NCI-H1092 (cell line): ENCODE measurements at places on chromosomes 16 and 17.

DNA sequence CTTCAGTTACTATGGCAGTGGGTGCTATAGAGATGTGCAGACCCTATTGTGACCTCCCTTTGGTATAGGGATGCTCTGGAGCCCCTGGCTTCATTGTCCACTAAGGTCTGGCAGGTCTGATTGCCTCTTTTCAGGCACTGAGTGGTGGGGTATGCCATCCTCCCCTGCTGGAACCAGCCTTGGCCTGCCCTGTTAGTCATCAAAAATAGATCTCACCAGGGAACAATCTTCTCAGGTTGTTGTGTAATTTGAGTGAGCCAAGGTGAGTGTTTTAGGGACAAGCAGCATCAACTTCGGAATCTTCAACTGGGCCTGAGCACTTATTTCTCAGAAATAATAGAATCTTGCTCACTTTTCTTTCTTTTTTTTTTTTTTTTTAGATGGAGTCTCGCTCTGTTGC is 19.6 kb downstream of the HMOX2 start:
- no peak for DNase-seq

DNA sequence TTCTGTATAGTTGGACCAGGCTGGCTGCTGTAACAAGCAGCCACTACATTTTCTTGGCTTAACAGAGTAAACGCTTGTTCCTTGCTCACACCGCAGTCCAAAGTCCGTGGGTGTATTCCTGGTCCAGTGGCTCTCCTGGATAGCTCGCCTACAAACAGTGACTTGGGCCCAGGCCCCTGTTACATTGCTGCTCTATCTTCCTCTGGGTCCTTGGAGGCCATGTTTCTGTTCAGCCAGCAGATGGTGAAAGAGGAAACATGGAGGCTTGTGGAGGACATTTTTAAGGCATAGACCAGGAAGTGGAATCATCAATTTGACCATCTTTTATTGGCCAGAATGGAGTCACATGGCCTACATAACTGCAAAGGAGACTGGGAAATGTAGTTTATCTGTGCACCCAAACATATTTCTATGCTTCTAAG is 55.1 kb downstream of the ATP2C2 start:
- DNase-seq: no peak

- DNase-seq: no peak
Observed at GRCh38 chr17:4690745-4691144, 13.2 kb downstream of the PELP1 start.

- DNase-seq: no peak
Observed at GRCh38 chr17:76688165-76688622, 22.6 kb downstream of the MXRA7 start.

- no peak for DNase-seq
Observed at GRCh38 chr17:3613124-3613523, 3.9 kb upstream of the TRPV1 start.

DNA sequence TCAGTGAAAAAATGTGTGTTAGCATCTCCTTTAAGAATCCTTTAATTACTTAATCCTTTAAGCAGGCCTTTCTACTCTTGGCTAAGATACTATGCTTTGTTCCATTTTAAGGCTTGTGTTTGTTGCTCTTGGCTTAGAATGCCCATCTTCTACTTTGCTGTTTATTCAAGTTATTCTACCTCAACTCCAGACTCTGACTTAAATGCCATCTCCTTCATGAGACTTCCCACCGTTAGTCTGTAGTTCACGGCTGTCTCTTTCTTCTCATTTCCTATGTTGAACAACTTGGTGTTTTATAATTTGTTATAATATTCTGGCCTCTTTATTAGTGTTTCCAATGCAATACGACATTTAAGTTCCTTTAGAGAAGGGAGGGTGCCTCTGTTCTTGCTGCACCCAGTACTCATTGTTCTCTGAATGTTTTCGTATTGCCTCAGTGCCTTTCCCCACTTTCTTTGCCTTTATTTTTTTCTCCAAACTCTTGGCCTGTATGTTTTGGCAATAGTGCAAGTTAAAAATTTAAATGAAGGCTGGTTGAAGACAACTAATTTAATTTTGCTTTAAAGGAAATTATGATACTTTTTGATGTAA is 6.1 kb upstream of the KRT10 start:
- DNase-seq: no peak

DNA sequence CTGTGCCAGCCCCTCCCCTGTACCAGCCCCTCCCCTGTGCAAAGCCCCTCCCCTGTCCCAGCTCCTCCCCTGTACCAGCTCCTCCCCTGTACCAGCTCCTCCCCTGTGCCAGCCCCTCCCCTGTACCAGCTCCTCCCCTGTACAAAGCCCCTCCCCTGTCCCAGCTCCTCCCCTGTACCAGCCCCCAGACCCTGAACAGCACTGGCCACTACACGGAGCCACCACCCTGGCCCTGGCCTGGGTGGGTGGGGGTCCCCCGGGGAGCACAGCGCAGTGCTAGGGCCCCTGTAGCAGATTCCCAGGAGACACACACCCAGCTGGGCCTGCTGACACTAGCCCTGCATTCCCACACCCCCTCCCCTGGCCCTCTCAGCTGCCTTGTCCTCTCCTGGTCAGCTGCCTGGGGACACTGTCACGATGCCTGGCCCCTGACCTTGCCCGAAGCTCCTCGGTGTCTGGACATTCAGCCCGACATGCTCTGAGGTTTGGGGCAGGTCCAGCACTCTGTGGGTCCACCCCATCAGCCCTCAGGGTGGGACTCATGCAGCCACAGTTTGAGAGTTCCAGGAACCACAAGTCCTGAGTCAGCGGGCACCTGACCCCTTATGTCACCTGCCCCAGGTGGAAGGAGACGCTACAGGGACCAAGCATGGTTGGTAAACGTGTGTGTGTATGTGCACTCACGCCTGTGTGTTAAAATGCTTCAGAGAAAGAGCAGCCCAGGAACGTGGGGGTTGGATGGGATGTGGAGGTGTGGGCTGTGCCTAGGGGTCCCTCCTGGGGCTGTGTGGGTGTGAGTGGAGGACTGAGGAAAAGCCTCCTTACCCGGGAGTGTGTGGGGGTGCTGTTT is 114.2 kb downstream of the METRNL start:
- DNase-seq: no peak

DNA sequence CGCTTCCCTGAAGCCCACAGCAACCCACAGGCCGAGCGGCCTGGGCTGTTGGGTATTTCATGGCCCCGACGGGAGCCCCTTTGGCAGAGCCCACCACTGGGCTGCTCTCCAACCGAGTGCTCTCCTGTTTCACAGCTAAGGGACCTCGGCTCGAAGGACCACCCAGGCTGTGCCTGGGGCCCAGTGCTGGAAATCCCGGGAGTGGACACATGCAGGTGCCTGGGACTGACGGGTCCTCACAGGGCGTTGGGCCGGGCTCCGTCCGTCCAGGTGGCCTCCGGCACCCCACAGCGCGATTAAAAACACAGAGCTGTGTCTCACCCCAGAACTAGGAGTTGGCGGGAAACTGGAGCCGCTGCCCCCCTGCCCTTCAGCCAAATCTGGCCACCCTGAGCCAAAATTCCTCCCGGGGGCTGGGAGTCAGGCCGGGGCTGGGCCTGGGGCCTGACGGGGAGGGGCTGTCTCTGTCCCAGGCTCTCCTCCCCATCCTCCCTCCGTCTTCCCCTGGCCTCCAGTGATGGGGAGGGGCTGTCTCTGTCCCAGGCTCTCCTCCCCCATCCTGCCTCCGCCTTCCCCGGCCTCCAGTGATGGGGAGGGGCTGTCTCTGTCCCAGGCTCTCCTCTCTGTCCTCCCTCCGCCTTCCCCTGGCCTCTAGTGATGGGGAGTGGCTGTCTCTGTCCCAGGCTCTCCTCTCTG is 14.1 kb downstream of the UTS2R start:
- no peak for DNase-seq

- DNase-seq: no peak
Observed at GRCh38 chr17:77886387-77886728, 72.1 kb upstream of the TNRC6C start.

GRCh38 chr16:75257886-75258806 is 6.7 kb upstream of the BCAR1 start:
- no peak for DNase-seq

DNA sequence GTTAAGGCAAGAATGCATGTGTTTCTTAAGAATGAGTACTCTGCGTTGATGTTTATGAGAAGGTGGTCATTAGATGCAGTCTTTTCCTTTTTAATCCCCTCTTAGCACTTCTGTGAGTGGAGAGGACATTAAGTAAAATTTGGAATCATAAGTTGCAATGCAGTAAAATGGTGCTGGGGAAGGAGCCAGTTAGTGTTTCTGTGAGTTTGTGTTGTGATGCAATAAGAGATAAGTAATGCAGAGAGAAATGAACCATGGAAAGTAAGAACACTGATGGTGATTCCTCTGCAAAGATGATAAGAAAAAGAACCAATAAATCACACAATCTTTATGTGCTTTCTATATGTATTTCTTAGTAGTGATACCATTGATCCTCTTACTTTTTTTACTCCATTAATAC is 20.0 kb downstream of the ABHD15 start:
- no peak for DNase-seq

- DNase-seq: no peak
Observed at GRCh38 chr16:27401768-27402568, at the start of gene IL21R. Gene IL21R, plus strand, starts transcription at chr16:27402174. Its CDS starts 27,898 bp downstream, at chr16:27430072.

DNA sequence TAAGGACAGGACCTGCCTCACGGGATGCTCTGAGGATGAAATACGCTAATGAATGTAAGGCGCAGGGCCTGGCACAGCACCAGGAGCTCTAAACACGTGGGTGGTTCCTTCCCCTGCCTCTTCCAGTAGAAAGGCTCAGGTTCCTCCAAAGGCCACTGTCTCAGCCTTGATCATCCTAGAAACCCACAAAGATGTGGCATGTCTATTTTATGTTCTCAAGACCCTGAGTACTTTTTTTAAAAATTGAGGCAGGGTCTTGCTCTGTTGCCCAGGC is 17.0 kb upstream of the MEAK7 start:
- no peak for DNase-seq

GRCh38 chr17:36742267-36743000 is 141.1 kb downstream of the MRM1 start:
- peak; percentile 11 for DNase-seq

GRCh38 chr17:79942591-79943346 is 92.9 kb downstream of the TBC1D16 start:
- no peak for DNase-seq

DNA sequence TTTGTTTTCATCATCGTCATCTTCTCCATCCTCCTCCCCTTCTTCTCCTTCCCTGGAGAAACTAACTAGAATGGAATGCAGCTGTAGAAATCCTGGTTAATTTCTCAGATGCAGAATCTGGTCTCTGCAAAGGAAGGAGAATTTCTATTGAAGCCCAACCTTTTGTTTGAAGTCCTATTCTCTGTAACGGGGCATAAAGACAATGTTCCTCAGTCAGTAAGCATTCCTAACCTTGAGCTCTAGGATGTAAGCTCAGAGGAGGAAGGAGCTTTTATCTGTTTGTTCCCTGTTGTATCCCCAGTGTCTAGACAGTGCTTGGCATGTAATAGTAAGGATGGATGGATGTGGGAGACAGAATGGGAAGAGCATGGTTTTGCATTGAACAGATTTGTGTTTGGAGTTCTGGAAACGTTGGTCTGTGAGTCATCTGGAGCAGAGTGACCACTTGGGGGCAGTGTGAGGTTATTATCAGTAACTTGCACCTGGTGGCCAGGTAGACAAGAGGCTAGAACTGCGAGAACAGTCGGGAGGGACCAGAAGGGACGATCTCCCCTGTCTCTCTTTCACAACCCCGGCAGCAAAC is 363.7 kb downstream of the SNX29 start:
- no peak for DNase-seq

DNA sequence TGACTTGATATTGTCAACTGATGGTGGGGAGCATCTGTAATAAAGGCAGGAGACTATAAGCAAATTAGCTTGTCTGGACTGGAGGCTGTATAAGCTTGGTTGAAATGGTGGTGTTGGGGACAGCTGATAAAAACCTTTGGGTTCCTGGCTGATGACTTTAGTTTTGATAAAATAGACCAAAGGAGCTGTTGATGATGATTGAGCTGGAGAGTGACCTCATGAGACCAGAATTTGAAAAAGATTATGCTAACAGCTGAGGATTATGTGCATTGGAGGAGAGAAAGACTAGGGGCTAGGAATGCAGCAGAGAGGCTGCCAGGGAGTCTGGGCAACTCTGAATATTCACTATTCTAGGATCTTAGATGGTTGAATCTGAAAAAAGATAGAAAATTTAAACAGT is 8.7 kb upstream of the CDC27 start:
- no peak for DNase-seq

GRCh38 chr16:56329887-56330286 is 95.5 kb downstream of the AMFR start:
- DNase-seq: no peak

DNA sequence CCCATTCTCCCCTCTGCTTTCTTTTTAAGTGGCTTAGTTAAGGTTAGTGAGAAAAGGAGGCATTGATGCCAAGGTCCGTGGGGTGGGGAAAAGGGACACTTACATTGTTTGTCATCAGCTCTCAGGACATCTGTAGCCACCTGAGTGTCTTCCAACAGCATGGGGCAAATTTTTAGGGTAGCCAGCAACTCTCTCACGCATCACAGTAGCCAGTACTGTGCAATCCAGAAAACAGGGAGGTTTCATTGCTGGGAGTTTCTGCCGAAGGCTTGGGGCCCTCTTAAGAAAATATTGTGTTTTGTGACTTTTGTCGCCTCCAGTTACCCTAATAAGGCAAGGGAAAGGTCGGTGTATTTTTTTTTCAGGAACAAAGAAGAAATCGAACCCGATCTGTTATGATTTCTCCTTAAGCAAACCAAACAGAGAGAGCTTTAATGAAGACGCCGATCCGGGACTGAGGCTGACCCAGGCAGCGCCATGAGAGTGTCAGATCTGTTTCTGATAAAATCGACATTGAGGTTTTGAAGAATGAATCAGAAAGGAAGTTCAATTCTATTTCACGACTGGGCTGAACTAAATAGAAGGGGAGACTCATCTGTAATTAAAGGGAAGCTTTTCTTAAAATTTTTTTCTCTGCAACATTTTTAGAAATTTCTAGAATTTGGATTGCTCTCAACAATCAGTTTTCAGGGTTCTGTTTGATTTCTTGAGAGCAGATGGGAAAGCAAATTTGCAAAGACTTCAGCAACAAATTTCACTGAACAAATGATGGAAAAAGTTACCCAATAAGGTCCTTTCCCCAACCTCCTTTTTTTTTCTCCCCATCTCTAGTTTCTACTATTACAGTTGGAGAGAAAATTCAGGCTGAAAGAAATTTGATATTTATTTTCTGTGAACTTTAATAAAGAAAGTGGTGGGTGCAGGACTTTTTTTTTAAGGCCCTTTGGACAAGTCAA is 144.7 kb upstream of the IRX3 start:
- no peak for DNase-seq

- DNase-seq: peak; percentile 8
Observed at GRCh38 chr17:46977348-46977747, 1.7 kb downstream of the RPRML start.

DNA sequence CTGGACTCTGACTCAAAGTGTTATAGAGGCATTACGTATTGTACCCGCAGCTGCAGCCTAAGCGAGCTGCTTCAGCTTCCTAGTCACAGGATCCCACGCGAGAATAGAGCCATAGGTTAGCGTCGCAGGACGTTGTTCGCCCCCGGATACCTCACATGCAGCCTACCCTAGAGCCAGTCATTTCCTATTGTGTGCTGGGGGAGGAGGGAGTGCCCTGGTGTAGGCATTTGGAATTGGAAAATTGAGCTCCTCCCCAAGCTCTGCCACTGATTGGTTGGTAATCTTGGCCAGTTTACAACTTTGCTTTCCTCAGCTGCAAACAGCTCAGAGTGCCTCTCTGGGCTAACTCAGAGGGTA is 530 bp downstream of the NAA60 start:
- no peak for DNase-seq

- no peak for DNase-seq
Observed at GRCh38 chr17:8392674-8393469, 4.8 kb downstream of the RNF222 start.
